T-cell (primary cell): ENCODE measurements at places on chromosomes 11 and 22.

DNA sequence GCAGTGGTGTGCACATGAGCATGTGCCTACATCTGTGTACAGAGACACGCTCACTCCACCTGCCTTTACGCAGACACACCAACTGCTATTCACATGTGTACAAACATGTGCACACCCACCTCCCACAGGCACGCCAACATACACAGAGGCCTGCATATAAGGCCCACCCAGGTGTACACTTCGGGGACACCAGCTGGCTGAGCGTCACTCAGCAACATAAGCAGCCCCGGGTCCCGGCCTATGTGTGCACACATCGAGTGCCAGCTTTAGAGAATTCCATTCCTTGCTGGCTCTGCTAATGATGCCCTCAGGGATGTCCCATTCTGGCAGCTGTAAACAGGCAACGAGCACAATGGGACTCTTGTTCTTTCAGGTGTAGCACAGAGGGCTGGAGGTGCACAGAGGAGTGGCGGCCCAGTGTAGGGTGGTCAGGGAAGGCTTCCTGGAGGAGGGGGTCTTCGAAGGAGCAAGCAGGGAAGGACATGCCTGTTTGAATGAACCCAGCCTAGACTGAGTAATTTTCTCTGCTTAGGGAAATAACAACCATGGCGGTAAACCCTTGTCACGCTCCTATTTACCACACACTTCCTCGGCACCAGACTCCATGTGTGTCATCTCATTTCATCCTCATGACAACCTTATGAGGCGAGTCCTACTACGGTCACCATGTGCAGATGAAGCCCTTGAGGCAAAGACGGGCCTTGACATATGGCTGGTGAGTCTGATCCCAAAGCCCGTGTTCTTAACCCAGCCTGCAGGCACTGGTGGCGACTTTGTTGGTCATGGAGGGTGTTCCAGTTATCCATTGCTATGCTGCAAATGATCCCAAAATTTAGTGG is 35.1 kb downstream of the RPL3 start:
- no peak for DNase-seq

GRCh38 chr11:131146827-131147490 is 223.5 kb upstream of the NTM start:
- DNase-seq, result no peak

DNA sequence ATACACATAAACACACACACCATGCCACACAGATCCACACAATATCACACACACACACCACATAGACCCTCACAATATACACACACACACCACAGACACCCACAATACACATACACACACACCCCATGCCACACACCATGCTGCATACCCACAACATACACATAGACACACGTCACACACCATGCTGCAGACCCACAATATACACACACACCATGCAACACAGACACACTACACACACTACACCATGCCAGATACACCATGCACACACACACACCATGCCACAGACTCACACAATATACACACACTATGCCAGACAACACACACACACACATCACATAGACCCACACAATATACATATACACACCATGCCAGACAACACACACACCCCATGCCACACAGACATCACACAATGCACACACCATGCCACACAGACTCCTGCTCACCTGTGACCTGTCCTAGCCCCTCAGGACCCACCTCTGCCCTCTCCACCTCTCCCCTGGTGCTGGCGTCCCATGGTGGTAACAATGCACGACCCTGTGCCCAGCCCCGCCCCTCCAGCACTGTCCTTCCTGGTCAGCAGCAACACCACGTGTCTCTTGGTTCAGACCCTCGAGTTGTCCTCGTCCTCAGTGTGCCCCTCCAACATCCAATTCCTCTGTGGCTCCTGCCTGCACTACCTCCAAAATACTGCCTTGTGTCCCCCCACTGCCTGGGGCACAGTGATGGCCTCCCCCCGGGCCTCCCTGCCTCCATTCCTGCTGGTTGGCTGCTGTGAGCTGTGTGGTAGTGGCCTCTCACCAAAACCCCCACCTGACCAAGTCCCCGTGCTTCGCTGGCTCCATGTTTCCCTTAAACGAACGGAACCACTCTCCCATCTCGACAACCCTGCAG is 23.7 kb upstream of the RFPL3 start:
- no peak for DNase-seq

- DNase-seq, result no peak
Measured at GRCh38 chr11:84384731-84385130, 1098.6 kb upstream of the CCDC90B start.
